ENCODE measurements at places on chromosomes 12 and 14.

- no peak for DNase-seq
These were observed 369.6 kb downstream of the ATP23 start for GRCh38 chr12:58310809-58311622.

DNA sequence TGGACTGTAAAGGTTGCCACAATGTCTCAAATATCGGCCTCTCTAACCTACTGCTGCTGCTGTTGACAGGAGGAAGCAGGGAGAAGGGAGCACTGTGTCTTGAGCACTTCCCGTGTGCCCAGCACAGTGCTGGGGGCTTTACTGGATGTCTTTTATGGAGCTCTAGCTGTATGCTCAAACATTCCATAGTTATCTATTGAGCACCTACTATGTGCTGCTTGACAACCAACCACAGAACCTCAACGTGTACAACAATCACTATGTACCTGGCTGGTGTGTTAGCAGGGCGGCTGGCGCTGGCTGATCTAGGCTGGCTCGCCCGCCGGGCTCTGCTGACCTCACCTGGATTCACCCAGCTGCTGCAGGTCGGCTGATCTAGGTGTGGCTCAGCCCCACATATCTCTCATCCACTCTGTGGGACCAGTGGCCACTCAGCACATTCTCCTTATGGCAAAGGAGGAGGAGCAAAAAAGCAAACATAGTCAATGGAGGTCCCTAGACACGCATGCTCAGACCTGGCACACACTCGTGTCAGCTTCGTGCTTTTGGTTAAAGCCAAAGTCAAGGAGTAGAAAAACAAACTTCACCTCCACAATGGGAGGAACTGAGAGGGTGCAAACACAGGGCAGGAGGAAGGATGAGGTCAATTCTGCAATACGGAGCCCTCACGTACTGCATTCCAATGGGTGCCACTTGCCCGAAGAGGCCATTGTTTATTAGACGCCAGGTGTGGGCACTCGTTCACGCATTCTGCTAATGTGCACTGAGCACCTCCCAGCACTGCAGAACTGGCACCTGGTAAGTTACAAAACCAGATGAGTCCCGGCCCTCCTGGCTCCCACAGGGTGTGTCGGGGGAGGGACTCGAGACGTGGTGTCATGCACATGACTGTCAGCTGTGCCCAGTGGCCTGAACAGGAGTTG, 147.2 kb downstream of the SCARB1 start:
- no peak for DNase-seq

- DNase-seq: no peak
These were observed 25.1 kb downstream of the C12orf42 start for GRCh38 chr12:103470664-103471063.

DNA sequence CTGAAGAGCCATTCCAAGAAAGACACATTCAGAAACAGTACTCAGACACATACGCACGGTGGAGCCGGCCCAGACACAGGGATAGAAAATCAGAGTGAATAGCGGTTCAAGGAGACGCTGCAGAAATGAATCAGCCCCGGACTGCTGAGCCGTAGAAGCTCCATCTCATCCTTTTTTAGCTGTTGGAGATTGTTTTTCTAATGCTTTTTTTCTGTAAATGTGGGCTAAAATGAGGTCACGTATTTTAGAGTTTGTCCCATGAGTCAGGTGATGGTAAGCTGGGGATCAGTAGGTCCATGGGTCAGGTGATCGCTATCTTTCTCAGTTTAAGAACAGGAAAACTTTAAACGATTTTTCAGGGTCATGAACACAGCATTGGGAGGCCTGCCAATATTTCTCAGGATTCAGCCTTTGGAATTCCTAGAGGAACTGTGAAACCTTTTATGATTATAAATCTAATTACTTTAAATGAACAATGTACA, 202.4 kb downstream of the ITPR2 start:
- DNase-seq: no peak

GRCh38 chr12:64551676-64552075, 58.6 kb upstream of the RASSF3 start:
- DNase-seq: no peak

DNA sequence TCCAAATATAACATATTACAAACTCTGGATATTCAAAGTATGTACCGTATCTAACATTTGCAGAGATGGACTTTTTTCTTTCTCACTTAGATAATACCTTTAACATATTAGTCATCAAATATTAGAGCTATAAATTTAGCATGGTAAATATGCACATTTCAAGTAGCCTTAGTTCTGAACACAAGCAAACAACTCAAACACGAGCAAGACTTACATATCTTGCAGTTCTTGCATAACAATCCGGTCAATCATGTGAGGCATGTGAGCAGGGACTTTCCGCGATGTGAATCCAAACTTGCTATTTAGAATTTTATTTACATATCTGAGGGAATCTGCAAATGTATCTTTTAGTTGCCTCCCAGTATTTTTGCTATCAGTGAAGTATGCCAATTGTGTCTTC, 22.1 kb upstream of the SYCP3 start:
- DNase-seq: no peak

GRCh38 chr12:54299515-54300224, 1.1 kb downstream of the NFE2 start:
- no peak for DNase-seq
